ENCODE measurements at places on chromosomes 2 and 18.

- DNase-seq: no peak
These were observed 120.0 kb downstream of the COL6A3 start for GRCh38 chr2:237293978-237294377.

- no peak for DNase-seq
These were observed 36.4 kb downstream of the CACNB4 start for GRCh38 chr2:152062125-152063091.

DNA sequence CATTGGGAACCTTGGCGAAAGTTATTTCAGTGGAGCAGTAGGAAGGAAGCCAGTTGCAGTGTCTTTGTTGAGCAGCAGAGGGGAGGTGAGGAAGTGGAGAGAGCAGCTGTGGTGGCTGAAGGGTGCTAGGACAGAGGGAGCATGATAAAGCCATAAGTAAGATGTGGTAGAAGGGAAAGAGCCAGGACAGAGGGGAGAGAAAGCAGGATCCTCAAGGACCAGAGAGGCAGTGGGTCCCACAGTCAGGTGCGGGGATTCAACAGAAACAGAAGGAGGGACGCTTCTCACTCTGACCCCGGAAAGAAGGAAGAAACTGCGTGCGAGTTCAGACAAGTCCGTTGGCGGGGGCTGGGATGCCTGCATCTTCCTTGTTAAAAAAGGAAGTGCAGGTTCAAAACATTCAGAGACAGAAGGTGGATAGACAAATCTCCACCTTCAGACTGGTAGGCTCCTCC lies at the start of gene CXCR2:
TSS of gene CXCR2 (plus strand) at position 403 of the 455 bp plus-strand sequence. CDS start 8,774 bp downstream, outside the sequence.
- no peak for DNase-seq

- no peak for DNase-seq
These were observed 441.8 kb downstream of the CMPK2 start for GRCh38 chr2:6423944-6424343.

GRCh38 chr2:39723946-39724827 lies 54.9 kb downstream of the THUMPD2 start:
- no peak for DNase-seq

- DNase-seq: no peak
These were observed 18.7 kb upstream of the SIX3 start for GRCh38 chr2:44922776-44923175.

DNA sequence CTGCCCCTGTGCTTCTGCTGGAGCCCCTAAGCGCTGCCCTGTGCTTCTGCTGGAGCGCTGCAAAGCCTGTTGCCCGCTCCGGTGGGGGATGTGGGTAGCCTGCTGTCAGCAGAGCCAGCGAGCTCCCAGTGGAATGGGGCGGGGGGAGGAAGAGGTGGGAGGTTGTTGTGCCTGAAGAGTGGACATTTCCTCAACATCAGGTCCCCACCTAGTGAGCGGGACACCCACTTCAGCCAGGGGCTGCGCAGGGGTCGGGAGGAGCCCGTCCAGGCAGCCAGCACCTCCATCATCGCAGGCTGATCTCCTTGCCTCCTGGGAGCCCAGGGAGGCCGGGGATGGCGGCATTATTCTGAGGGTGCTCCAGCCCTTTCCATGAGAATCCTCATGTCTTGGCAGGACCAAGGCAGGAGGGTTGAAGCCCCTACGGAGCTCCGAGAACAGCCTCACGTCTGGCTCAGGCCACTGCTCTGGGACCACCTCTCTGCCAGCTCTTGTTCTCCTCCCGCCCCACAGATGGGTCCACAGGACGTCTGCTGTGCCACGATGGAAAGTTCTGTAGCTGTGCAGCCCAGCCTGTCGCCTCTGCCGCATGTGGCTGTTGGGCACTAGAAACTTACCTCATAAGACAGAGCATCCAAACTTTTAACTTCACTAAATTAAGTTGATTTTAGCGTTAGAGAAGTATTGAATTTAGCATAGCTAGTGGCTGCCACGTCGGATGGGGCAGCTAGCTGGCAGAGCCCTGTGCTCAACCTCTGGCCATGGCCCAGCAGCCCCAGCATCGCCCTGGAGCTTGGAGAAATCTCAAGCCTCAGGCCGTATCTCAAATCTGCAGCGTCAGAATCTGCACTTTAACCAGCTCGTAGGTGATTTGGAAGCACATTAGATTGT lies 1.9 kb upstream of the ALLC start:
- DNase-seq: no peak

GRCh38 chr18:40907842-40908241 lies 1047.2 kb upstream of the PIK3C3 start:
- DNase-seq: no peak

GRCh38 chr2:219998107-219998506 lies 370.7 kb downstream of the SLC4A3 start:
- DNase-seq: no peak

GRCh38 chr2:165120740-165121467 lies 82.9 kb downstream of the SCN3A start:
- DNase-seq: no peak

DNA sequence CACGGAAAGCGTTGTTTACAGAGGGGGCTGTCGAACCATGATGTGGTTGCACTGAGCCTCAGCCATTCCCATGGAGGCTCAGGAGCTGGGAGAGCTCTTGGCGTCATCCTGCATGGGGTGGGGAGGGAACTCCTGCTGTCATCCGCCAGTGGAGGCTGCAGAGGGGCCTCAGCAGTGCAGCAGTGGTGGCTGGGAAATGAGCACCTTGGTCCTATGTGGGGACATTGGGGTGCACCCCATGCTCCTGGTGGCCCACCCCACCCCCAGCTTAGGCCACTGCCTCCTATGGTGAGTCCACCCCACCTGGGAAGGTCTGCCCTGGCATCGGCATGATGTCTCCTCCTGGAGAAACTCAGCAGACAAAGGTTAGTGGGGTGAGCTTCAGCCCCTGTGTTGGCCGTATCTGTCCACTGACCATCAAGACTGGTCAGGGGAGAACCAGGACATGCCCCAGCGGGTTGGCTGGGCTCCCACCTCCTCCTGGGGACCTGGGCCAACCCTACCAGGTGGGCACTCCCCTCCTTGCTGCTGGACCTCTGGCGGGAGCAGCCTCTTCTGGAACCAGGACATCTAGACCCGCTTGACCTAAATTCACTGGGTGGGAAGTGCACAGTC lies 67.8 kb upstream of the HDAC4 start:
- DNase-seq: no peak

GRCh38 chr18:46301571-46301970 lies 197.4 kb downstream of the HAUS1 start:
- DNase-seq: no peak

GRCh38 chr2:46134531-46135227 lies 162.5 kb upstream of the EPAS1 start:
- no peak for DNase-seq

DNA sequence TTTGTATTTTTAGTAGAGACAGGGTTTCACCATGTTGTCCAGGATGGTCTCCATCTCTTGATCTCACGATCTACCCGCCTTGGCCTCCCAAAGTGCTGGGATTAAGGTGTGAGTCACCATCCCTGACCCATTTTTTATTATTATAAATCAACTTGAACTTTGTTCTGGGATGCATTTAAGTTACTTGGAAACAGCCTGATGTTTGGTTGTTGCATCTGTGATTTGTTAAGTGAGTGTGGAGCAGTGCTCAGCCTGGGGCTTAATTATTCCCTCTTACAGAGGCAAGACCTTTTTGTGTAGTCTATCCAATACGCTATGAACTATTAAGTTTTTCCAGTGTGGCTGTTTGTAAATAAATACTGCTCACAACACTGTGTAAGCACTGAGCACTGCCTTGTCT lies 32.6 kb downstream of the MTA3 start:
- no peak for DNase-seq

DNA sequence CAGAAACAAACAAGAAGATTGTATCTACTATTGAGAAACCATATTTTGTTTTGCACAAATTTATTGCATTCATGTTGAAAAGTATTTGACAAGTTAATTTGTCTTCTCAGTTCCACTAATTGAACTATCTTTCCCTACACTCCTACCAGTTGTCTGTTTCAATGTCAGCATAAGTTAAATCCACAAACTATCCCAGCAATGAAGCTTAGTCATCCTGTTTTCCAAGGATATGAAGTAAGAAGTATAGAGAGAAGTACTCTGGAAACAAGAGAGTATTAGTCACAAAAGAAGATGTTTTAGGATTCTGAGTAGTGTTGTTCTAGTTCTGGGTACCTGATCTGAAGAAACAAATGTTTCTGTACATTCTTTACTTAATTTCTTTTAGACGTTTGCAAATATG lies 261.6 kb upstream of the ZNF804A start:
- DNase-seq: no peak

DNA sequence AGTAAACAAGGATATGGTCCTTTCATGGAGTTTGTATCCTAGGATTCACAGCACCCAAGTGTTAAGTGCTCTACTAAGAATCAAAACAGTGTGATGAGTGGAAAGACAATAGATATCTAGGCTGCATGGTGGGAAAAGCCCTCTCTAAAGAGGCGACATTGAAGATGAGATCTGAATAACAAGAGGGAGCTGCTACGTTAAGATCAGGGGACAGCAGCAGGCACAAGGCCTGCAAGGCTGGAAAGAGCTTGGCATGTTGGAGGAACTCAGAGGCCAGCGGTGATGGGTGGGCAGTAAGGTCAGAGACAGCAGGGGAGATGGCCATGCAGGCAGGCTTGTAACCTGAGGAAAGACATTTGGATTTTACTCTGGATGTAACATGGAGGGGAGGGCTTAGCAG lies 177.5 kb downstream of the GFPT1 start:
- DNase-seq: no peak

- no peak for DNase-seq
These were observed 281.1 kb upstream of the RAB12 start for GRCh38 chr18:8328126-8328525.

GRCh38 chr18:44973282-44973681 lies 292.6 kb downstream of the SETBP1 start:
- no peak for DNase-seq

DNA sequence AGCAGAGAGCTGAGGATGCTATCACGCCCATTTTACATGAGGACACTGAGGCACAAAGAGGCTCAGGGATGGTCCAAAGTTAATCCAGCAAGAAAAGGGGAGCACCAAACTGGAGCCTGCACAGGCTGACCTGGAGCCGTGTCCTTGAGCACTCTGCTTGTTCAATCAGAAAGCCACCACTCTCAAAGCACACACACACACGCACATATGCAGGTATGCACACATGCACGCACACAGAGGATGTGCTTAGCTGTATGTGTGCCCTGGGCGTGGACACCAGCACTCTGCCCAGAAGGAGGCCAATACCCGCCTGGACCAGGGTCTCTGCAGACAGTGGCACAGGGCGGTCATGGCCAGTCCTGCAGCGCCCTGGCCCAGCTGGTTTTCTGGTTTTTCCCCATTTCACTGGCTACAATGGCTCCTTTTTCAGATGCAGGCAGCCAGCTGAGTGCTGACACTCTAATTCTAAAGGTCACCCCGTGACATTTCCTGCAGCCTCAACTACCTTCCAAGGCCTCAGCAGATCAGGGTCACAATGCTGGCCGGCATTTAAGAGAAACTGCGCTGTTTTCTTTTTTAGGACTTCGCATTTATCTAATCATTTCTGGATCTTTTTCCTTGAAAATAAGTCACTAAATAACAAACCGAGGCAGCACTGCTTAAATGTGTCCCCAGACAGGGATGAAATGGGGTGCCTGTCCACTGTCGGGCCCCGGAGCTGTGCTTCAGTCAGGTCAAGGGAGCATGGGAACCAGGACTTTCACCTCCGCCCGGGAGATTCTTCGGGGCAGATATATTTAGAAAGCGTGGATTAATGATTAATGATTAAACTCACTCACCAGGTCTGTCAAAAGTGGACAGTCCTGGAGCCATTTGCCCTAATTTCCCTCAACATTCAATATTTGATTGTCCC lies 104.5 kb downstream of the HDAC4 start:
- no peak for DNase-seq

DNA sequence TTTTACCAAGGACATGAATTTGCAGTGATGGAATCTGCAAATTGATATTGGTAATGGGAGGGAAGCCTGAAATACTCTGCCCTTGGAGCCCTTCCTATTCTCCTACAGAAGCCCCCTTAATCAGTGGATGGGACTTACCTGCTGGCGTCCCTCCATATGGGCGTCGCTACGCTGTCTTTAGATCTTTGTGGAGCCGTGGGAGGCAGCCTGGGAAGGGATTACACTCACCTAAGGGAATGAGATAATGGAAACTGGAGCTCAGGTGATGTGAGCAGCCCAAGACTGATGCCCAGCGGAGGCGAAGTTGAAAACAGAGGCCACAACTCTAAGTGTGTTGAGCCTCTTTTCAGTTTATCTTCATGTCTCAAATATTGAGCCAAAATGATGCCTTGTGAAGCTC lies 306.6 kb downstream of the MYCN start:
- DNase-seq: no peak

- DNase-seq: no peak
These were observed 25.2 kb upstream of the CYTIP start for GRCh38 chr2:157468931-157469708.

DNA sequence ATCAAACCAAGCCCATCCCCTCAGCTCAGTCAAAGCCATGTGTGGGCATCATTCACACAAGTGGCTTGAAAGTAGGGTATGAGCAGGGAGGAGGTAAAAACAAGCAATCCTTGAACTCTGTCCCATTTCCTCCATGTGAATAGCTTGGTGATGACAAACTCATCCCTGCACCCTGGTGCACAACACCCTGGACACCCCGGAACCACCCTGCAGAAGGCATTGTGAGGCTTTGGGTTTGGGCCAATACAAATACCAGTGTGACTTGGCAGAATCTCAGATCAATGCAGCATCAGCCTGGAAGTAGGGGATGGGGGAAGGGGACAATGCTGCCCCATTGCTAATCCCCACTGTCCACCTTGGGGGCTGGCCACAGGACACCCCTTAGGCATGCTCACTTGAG lies 28.6 kb downstream of the TGFA start:
- DNase-seq: no peak

DNA sequence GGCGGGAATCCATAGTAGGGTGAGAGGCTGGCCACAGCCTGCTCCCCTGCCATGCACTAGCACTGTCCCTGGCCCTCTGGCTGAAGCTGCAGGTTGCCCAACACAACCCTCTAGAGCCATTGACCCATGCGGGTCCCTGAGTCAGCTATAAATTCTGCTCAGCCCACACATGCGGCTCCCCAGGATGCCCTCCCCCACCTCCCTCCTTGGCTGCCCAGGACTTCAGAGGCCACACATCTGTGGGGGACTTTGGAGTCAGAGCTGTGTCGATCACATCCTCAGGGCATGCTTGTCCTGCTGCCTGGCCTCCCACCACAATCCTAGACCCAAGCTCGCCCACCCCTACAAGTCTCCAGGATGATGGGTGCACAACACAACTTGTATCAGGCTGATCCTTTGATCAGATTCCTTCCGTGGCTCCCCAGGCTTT lies 97.0 kb downstream of the TFCP2L1 start:
- DNase-seq: no peak

- DNase-seq: no peak
These were observed 856.1 kb upstream of the ID2 start for GRCh38 chr2:7825591-7826312.

GRCh38 chr18:59270689-59271257 lies 2.5 kb downstream of the RAX start:
- no peak for DNase-seq

GRCh38 chr2:1687254-1687653 lies 57.1 kb downstream of the PXDN start:
- no peak for DNase-seq

DNA sequence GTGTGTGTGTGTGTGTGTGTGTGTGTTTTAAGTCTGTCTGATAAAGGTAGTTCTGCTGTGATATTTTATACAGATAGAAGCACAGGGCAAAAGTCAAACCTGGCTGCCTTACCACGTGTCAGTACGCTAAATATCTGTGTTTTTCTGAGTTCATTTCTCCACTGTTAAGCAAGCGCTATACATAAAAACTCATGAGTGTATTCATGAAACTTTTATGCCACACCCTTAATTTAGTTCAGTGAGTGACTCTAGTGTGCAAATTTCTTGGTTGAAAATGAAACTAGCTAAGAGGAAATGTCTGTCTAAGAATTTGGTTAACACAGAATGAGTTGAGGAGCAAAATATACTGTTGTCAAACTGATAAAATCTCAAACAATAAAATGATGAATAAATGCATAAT lies 11.2 kb downstream of the CASP10 start:
- DNase-seq: no peak

Data from activated T-helper 1 cell treated with Interleukin-2 at 50 U/mL for 16 hours (primary cell).